ENCODE measurements at places on chromosomes 1 and 21.

- DNase-seq = no peak
These were observed 5.2 kb downstream of the CCN1 start for GRCh38 chr1:85585799-85586198.

GRCh38 chr21:39375446-39375845, 26.6 kb upstream of the HMGN1 start:
- no peak for DNase-seq

- no peak for DNase-seq
These were observed 569.0 kb downstream of the SMYD3 start for GRCh38 chr1:245938046-245938435.

DNA sequence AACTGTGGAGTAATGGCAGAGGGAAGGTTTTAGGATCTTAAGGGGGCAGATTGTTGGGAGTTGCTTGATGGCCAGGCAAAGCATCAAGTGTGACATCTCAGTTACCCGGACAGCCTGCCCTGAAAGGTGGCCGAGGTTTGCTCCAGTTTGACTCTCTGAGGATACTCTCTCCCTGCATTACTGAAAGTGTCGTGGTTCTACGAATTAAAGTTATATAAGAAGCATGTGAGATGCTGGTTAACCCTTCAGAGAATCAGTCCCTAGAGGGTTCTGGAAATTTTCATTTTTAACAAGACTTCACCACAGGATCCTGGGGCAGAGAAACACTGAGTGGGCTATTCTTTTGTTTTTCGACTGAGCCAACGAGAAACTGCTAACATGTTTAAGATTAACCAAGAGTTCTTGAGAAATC, 689 bp upstream of the ZNF644 start:
- no peak for DNase-seq

DNA sequence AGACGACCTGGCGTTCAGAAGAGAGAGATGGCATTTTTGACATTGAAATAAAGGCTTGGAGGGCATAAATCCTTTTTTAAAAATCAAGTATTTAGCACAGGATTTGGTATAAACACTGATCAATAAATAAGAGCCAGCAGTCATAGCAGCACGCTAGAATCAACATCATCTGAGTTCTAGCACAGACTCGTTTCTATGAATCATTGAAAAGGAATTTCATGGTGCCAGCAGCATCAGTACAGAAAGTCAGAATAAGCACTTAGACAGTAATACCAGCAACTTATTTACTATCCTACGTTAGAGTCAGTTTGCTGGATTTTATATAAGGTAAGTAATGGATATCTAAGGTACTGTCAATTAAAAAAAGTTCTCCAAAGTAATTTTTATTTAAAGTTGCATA, 119.3 kb downstream of the HLCS start:
- DNase-seq = no peak

DNA sequence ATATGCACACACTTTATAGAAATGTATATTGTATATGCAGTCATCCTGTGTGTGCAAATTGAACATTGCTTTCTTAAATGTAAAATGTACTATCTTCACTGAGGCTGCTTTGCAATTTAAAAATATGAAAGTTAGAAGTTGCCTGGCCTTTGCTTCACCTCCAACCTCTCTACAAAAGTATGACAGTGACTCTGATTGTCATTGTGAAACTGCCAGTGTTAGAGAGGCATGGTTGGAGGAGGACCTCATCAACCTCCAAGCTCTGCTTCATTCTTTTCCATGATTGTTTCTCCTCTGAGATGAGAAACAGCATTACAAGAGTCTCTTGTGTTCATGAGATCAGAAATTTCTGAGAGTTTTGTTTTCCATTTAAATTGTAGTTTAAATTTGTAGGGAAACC, 185.5 kb downstream of the ZC3H11B start:
- DNase-seq = no peak

GRCh38 chr21:29351691-29352090, 53.0 kb downstream of the BACH1 start:
- no peak for DNase-seq

- no peak for DNase-seq
These were observed 1524.3 kb upstream of the B3GALT2 start for GRCh38 chr1:194710671-194711070.

DNA sequence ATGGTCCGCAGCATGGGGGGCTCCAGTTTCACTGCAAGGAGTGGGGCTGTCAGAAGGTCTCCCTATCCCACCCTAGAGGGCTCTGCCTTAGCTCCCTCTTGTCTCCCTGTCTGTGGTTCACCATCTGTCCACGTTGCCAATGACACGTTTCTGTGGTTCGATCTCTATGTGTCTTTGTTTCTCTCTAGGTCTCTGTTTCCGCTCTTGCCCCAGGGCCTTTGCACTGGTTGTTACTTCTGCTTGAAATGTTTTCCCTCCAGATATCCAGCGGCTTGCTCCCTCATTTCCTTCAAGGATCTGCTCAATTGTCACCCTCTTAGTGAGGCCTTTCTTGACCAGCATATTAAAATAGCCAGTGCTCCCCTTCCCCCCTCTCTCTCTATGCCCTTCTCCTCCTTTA, 8.5 kb upstream of the MRPS15 start:
- no peak for DNase-seq
